ENCODE measurements at places on chromosomes 11 and 22.
A peak's percentile ranks its signal among the peaks of the same experiment; 100 is the strongest.

- DNase-seq, result no peak
Observed at GRCh38 chr22:49915610-49916009, 2.6 kb downstream of the ALG12 start.

- DNase-seq, result no peak
Observed at GRCh38 chr11:109247071-109247470, 174.9 kb upstream of the C11orf87 start.

DNA sequence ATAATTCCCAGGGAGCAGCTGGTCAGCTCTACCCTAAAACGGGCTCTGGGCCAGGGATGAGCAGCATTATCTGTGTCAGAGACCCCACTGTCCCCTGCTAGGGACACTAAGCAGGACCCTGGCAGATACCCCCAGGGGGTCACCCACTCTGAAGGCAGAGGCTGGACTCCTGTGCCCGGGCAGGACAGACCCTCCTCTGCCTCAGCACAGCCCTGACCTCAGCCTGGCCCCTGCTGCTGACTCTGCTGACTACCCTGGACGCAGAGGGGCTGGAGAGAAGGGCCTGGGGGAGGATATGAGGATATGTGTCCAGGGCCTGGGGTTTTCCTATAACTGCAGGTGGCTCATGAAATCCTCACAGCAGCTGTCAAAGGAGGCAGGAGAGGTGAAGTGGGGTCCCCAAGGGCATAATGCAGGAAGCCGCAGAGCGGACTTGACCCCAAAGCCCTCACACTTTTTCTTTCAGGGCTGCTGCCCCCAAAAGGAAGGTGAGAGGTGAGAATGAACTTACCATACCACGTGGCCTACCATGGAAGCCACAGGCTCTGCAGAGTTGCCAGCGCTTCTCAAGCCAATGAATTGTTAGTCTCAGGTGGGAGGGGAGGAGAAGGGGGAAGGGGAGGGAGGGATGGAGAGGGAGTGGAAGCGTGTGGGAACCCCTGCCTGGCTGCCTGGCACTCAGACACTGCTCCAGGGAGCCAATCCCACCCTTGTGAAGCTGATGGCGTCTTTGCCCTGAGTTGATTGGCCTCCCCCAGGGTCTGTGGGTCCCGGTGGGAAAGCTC is 76.7 kb upstream of the WNT11 start:
- no peak for DNase-seq

DNA sequence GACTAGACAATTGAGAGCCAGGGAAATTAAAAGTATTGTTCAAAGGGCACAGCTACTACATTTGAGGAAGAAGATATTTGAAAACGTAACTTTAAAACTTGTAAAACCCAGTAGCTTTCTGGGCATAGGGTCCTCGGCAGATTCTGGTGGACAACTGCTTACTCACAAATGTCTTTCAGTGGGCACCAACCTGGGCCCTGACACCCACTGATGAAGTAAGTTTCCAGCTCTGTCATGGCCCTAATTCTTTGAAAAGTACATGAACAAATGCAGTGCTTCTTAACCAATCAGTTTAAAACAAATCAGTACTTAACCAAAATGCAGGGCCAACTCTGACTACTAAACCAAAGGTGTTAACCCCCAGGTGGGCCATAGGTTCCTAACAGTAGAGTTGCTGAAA is 1170.1 kb downstream of the LRRC4C start:
- no peak for DNase-seq

DNA sequence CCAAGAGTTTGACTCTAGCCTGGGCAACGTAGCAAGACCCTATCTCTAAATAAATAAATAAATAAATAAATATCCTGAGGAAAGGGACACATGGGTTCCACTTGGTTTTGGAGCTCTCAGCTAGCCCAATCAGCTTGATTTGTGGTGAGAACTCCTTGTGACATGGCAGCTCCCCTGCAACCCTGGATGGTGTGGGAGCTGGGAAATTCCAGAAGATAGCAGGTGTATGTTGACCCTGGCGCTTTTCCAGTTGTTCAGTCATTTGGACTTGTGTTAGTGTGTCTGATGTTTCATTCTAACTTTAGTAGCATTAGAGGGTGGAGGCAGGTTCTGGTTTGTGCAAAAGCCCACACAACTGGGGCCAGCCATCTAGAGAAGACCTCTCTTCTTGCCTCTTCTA is 148.5 kb upstream of the NCAM1 start:
- DNase-seq, result no peak

GRCh38 chr11:62588966-62589637 is 2.2 kb downstream of the TUT1 start:
- no peak for DNase-seq

GRCh38 chr11:14549891-14550290 is 29.7 kb upstream of the PSMA1 start:
- no peak for DNase-seq

GRCh38 chr22:46587061-46587460 is 33.1 kb upstream of the GRAMD4 start:
- no peak for DNase-seq

DNA sequence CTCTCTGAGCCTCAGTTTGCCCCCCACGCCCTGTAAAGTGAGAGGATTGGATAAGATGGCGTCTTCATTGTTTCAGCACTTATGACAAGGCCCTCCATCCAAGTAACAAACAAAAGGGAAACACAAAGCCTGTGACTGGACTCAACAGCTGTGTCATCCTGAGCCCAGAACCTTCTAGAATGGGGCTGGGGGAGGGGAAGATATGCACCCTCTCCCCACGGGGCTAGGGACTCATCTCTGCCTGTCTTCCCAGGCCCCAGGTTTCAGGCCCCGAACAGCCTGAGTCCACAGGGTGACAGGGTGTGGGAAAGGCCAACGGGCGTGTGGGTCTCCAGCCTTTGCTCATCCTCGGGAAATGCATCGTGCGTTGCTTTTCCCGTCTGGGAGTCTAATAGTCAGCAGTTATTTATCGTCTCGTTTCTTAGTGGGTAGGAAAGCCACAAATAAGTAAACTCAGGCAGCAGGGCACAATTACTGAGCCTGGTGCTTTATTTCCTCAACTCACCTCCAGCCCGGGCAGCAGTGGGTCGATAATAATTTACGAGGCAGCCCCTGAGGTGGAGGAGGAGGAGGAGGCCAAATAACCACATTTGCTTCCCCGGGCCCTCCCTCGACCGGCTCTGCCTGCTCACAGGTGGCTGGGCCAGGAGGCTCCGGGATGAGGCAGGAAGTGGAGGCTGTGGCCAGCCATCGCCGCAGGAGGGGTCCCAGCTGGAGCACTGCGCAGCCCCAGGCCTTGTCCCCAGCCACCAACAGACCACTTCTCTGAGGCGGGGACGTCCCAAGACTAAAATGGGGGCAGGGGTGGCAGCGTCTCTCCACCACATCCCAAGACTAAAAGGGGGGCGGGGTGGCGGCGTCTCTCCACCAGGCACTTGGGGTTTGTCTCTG is 54.4 kb downstream of the FLRT1 start:
- DNase-seq, result no peak

GRCh38 chr22:32202539-32203180 is 2.2 kb downstream of the RFPL2 start:
- DNase-seq, result no peak

DNA sequence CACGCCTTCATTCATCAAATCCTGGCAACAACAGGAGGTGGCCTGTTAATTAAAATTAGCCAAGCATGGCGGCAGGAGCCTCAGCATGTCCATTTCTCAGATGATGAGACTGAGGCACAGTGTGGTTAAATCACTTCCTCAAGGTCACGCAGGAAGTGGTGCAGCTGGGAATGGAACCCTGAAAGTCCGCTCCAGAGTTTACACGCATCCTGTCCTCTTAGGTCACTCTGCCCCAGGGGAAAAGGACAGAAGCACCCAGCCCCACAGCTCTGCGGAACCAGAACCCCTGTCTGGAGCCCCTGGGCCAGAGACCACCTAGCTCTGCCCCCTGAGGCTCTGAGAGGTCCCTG is 19.6 kb downstream of the RPL3 start:
- no peak for DNase-seq

GRCh38 chr11:124329787-124330478 is 9.9 kb upstream of the OR8D2 start:
- DNase-seq, result no peak

DNA sequence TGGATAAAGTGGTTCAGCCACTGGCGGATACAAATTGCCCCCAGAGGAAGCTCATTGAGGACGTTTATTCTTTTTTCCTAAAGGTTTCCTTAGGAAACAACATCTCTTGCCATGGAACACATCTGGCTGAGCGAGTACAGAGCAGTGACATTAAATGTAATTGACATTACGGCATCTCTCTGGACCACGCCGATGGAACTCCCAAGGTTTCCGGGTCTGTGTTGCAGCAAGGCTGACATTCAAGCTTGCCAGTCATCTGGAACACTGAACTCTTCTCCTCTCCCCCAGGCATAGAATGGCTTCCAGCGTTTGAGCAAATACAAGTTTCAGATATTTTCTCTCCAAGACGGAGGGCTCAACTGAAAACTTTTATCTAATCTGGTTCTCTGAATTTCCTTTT is 42.1 kb downstream of the CLMP start:
- DNase-seq, result peak; percentile 66

GRCh38 chr22:39381009-39381755 is 18.4 kb upstream of the TAB1 start:
- no peak for DNase-seq

GRCh38 chr11:20367313-20367948 is 3.9 kb downstream of the HTATIP2 start:
- DNase-seq, result peak; percentile 40

GRCh38 chr22:29946220-29946619 is 63.2 kb downstream of the MTMR3 start:
- no peak for DNase-seq

- DNase-seq, result no peak
Observed at GRCh38 chr11:75792997-75793800, 21.8 kb upstream of the UVRAG start.

- no peak for DNase-seq
Observed at GRCh38 chr11:20874358-20874757, 205.0 kb downstream of the NELL1 start.

GRCh38 chr11:61033417-61033816 is 61.9 kb downstream of the CD6 start:
- no peak for DNase-seq

DNA sequence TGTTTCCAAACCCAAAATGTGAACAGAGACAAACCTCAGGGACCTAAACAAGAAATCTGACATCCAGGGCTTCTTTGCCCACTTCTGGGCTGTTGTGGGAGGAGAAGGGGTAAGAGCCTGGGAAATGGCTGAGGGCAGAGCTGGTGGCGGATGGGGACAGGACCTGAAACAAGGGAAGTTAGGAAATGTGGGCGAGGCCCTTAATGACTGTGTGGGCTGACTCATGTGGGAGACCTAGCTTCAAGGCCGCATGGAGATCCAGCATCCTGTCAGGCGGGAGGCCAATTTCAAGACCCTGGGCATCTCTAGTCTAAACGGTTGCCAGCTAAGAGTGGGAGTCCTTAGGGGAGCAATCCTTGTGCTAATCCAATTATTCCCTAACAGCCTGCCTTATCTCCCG is 2.1 kb upstream of the OAF start:
- DNase-seq, result peak; percentile 27

DNA sequence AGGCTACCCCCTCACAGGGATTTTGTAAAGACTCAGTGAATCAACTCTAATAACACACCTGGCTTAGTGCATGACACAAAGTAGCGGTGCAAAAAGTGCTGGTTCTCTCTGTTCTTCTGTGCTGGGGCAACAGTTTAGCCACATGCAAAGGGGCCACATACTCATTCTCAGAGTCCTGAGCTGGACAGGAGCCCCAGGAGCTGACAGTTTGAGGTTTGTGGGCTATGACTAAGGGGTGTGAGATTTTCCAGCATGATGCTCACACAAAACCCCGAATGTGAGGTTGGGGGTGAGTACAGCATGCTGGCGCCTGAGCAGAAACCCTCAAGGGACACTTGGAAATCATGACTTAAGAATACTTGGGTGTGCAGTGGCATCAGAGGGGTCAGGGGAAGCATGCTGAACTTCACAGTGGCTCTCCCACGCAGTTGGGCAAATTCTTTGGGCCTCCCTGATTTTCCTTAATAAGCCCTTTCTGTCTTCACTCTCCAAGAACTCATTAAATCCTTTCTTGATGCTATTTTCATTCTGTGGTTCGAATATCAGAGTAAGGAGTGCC is 31.0 kb downstream of the TMPRSS5 start:
- DNase-seq, result no peak

- DNase-seq, result no peak
Observed at GRCh38 chr22:22953791-22954190, 66.2 kb downstream of the IGLL5 start.

- no peak for DNase-seq
Observed at GRCh38 chr11:105298174-105298573, 158.6 kb upstream of the CARD18 start.

DNA sequence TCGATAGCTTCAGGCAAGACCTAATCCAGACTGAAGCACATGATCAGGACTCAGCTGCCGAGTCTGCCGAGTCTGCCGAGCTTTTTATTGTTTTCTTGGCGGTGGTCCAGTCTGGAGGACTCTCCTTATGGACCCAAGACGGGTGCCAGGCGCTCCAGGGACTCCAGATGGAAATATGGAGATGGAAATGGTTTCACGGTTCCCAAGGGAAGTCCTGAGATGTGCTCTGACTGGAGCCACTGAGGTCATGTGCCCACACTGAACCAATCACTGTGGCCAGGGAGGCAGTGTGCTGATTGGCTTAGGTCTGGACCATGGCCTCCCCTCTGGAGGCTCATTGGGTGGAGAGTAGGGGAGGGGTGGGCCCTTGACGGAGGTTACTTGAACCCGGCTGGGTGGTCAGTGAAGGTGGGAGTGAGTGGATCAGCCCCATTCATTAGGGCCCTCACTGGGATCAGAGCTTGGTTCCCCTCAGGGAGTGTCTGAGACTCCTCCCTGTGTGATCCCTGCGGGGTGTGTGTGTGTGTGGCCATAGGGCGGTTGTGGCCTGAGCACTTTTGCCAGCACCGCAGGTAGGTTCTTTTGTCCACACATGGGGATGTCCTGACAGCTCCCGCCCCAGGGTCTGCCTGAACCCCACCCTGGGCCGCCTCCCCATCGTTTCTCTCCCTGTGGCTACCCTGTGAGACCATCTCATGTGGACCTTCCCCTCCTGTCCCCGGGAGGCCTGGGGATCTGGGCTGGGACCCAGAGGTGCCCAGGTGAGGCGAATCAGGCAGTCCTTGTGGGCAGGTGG is 14.0 kb downstream of the RPS6KA4 start:
- DNase-seq, result no peak

- no peak for DNase-seq
Observed at GRCh38 chr11:1006762-1007161, 29.8 kb downstream of the MUC6 start.

- no peak for DNase-seq
Observed at GRCh38 chr22:21064917-21065864, 19.4 kb downstream of the LRRC74B start.

DNA sequence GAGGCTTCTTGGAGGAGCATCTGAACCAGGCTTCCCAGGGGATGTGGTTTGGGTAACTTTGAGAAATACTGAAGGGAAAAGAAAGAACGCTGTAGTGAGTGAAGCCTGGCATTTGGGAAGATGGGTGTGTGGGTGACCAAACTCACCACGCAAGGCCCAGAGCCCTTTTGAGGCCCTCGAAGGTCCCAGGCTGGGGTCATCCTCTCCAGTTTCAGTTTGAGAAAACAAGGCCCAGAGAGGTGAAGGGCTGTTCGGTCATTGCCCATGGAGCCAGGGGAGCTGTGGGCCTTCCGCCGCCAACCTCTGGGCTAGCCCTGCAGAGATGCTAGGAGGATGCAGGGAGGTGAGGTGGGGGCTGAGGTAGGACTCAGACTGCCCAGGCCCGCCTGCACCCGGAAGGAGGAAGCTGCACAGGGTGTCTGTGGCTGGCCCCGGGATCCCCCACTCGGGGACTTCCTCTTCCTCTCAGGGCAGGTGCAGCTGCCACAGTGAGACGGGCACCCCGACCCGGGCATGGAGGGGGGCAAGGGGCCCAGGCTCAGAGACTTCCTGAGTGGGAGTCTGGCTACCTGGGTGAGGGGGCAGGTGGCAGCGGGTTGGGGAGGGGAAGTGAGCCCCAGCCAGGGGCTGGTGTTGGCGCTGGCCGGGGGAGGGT is at the start of gene CCDC88B:
TSS of gene CCDC88B (plus strand) at position 451 of the 655 bp plus-strand sequence. CDS start at position 514, 63 bp downstream.
- DNase-seq, result no peak

- no peak for DNase-seq
Observed at GRCh38 chr11:103944251-103944940, 92.0 kb upstream of the DDI1 start.
